Spinal cord (tissue), 10 donors: ENCODE measurements at places on chromosomes 16 and 17. TPM values are rescaled to one million over a fixed set of nuclear protein-coding genes. Genes with fewer than 3 reads are reported as not detected.

DNA sequence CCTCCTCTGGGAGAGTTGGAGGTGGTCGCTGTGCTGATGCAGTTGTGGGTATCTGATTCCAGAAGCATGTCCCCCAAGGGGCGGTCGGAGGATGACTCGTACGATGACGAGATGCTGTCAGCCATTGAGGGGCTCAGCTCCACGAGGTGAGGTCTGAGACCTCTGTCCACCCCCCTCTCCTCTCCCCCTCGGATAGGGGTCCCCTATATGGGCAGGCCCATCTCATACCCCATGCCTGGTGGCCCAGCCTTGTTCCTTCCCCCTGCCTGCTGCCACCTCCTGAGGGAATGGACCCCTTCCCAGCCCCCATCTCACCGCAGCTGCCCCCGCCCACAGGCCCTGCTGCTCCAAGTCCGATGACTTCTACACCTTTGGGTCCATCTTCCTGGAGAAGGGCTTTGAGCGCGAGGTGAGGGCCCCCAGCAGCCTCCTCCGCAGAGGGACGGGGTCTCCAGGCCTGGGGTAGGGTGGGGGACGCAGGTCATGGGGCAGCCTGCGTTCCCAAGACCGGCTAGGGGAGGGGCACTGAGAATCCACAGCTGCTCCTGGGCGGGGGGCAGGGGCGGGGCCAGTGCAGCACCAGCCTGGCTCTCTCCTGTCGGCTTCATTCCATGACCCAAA is 39.2 kb downstream of the ADCY7 start:
- DNase-seq, result no peak

DNA sequence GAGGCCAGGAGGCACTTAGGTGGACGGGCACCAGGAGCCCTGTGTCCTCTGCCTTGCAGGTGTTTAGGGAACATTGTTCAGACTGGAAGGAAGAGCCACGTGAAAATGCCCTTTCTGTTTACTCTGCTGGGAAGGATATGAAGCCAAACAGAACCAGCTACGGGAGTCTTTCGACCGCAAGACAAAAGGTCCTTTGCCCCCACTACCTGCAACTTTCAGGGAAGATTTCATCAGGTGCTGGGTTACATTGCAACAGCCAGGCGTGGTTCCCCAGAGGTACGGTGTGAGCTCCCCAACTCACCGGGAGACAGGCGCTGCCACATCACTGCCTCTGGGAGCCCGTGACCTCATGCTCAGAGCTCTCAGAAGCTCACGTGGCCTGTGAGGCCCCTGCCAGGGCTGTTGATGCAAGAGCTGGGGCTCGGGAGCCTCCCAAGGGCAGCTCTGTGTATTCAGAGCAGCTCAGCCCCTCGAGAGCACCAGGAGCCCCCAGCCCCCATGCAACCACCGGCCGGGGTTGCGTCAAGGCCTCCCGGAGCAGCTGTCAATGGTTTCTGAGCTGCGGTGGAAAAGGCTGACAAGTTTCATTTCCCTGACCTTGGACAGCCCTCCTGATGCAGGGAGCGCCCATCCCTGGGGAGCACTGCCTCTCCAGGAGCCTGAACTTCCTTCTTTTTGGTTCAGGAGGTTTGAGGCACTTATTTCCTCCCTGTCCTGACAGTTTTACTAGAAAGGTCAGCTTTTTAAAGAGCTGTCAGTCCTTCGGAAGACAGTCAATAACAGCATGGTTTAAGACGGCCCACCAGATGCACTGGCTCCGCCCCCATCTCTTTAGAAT is 42.1 kb downstream of the TBC1D16 start:
- DNase-seq, result no peak

- DNase-seq, result no peak
These were observed 28.2 kb downstream of the ZNF652 start for GRCh38 chr17:49333804-49334203.

- no peak for DNase-seq
These were observed 59.2 kb upstream of the ADORA2B start for GRCh38 chr17:15885770-15886169.

DNA sequence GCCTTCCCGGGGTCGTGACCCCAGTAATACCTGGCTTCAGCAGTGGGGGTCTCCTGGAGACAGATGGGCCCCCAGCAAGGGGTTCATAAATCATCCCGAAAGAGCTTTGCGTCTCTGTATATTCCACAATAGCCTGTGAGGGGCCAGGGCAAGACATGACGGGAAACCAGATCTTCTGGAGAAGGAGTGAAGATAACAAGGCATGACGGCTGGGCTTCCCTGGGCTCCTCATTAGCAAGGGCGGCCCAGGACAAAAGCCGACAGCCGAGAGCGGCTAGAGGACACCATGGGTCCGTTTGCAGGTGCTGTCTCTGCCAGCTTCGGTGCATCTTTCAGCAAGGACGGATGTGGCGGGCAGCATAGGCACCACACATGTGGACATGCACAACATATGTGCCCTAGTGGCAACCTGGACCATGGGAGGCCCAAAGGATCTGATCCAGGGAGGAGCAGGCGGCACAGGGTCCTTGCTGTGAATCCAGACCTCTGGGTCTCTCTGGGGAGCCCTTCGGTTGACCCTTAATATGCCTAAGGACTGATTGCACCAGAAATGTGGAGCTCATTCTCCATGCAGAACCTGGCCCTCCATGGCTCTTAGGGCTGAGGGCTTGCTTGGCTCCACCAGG is 136.9 kb upstream of the FOXF1 start:
- DNase-seq, result no peak

- no peak for DNase-seq
These were observed 82.6 kb downstream of the CACNG1 start for GRCh38 chr17:67126983-67127382.

DNA sequence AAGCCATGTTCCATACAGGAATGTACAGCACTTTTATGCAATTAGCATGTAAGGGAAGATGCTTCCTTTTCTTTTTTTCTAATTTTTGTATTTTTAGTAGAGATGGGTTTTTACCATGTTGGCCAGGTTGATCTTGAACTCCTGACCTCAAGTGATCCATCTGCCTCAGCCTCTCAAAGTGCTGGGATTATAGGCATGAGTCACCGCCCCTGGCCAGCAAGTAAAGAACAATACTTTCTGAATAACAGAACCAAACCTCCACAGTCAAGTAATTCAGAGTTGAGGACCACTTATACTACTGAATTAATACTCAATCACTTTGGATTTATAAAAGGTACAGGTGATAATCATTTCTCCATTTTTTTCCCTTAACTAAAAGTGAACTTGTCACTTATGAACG is 13.0 kb downstream of the C16orf87 start:
- DNase-seq, result no peak

DNA sequence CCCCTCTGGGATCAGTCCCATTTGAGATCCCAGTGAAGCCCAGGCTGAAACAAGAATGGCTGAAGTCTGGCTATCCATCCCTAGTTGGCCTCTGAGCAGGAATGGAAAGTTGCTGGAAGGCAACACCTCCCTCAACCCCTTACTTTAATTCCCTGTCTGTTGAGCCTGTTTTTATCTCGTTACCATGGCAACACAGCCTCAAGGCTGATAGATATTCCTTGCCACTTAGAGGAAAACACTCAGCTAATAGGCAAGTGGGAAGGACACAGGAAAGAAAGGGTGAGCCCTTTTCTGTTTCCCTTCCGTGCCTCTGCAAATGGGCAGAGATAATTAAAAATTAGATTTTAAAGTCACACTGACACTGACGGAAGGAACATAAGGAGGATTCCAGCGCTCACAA is 75.5 kb upstream of the CLEC3A start:
- DNase-seq, result no peak

- no peak for DNase-seq
These were observed 7.7 kb downstream of the CYB561 start for GRCh38 chr17:63438092-63439051.

DNA sequence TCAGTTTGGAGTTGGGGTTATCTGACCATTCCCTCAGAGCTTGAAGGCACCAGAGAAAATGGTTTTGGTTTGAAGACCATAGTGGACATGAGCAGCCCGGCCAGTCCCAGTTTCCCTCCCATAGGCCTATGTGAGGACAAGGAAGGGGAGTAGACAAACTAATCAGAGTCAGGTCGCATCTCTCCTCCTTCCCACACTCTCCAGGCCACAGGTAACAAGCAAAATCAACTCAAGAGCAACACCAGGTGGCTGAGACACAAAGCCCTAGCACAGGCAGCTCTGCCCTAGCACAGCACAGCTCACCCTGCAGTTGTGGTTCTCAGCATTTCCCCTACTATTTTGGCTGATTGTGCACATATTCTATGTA is 7.2 kb downstream of the SUPT4H1 start:
- DNase-seq, result no peak

DNA sequence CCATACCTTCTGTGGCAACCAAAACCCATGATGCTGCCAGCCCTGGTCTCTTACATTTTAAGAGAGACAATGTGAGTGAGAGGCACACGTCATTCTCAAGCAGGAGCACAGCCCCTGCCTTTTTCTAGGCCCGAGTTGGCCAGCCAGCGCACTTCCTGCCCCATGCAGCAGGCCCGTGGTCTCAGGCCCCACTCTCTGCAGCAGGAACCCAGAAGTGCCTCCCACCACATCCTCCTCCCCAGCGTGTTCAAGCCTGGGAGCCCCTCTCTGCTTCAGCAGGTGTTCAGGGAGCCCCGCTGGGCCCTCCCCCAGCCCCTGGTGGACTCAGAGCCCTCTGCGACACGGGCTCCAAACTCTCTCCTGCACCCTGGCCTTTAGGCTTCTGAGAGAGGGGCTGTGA is 30.5 kb downstream of the ITGAE start:
- DNase-seq, result no peak

- DNase-seq, result no peak
These were observed 7.4 kb upstream of the NUDT16L1 start for GRCh38 chr16:4685776-4686496.

GRCh38 chr16:78462288-78463208 is 363.1 kb downstream of the WWOX start:
- no peak for DNase-seq

DNA sequence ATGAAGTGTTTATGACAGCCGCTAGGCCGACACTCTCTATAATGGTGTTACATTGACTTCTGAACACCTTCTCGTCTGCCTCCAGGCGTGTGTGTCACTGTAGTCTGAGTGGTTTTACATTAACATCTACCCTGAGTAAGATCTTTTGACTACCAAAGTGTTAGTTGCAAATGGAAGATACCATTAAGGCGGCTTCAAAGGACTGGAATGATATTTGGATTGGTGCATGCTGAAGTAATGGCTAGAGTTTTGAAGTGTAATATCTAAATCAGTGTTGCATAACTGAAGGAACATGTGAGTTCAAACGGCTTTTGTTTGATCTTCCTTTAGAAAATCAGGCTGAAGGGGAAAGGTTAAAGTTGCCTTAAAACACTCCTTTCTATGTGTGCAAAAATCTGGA is 52.2 kb downstream of the BCAS3 start:
- DNase-seq, result no peak

RAB11FIP4 gene
- 45.1 TPM for polyA plus RNA-seq

HBZ gene
- 3.3 TPM for polyA plus RNA-seq

FN3KRP gene
- 54.1 TPM for polyA plus RNA-seq

CCL1 gene
- not detected for polyA plus RNA-seq

TXNDC11 gene
- 31.2 TPM for polyA plus RNA-seq

ITGAX gene
- 9.3 TPM for polyA plus RNA-seq

SECTM1 gene
- polyA plus RNA-seq, result 2.7 TPM
